Stimulated activated CD8-positive, alpha-beta memory T cell treated with anti-CD3 and anti-CD28 coated beads, Interleukin-4, amount 100 ng/mL, for 1 hour (primary cell): ENCODE measurements at places on chromosomes 6 and 20.

GRCh38 chr6:32617751-32618150, 19.5 kb upstream of the HLA-DQA1 start:
- no peak for DNase-seq

GRCh38 chr6:25553502-25553901, 98.5 kb upstream of the SCGN start:
- no peak for DNase-seq

GRCh38 chr20:2151858-2152281, 50.2 kb downstream of the STK35 start:
- no peak for DNase-seq

GRCh38 chr6:31586008-31586407, at the start of gene LST1:
TSS of gene LST1 (plus strand) at chr6:31586277. CDS start at chr6:31587300, 1,023 bp downstream.
- DNase-seq = no peak

GRCh38 chr6:31722173-31722572, 627 bp upstream of the LY6G6C start:
- no peak for DNase-seq

GRCh38 chr20:8633366-8633765, 435.5 kb upstream of the PLCB4 start:
- DNase-seq = no peak

GRCh38 chr6:32602383-32602782, 12.7 kb upstream of the HLA-DRB1 start:
- no peak for DNase-seq

GRCh38 chr20:4713401-4713800, 8.3 kb upstream of the PRND start:
- no peak for DNase-seq

DNA sequence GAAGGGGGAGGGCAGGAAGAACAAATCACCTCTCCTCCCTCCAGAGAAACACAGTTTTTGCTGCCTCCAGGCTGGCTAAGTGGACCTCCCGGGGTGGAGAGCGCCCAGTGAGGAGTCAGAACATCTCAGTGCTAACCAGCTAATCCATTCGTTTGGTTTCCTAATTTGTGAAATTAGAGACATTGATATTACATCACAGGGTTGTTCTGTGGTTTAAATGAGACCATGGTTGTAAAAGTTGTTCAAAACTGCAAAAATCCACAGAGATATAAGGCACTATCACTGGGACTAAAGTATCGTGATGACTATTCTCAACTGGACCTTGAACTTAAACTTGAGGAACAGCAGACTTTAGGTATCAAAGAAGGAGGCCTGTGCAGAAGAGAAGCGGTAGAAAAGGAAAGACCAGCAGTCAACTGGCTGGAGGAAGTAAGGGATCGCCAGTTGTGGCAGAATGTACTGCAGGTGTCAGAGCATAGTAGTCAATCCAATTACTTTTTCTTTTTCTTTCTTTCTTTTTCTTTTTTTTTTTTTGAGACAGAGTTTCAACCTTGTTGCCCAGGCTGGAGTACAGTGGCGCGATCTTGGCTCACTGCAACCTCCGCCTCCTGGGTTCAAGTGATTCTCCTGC, 33.9 kb downstream of the RIPOR2 start:
- DNase-seq = no peak

DNA sequence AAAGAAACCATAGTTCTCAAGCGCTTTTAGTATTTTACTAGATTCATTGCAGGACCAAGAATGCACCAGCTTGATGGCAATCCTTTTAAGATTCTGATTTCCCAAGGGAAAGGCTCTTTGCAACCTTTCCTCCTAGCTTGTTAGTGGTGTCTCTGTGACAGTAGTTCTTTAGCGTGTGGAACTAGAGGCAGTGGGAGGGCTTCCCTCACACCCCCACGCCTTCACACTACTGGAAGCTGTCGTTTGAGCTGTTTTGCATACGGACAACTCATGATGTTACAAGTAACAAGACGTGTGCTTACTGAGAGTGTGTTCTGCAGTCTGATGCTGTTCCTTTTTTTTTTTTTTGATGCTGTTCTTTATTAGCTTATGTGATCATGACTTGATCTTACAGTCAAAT, 34.1 kb downstream of the EYA4 start:
- no peak for DNase-seq

GRCh38 chr20:50368813-50369224, 141.4 kb upstream of the PTPN1 start:
- no peak for DNase-seq

DNA sequence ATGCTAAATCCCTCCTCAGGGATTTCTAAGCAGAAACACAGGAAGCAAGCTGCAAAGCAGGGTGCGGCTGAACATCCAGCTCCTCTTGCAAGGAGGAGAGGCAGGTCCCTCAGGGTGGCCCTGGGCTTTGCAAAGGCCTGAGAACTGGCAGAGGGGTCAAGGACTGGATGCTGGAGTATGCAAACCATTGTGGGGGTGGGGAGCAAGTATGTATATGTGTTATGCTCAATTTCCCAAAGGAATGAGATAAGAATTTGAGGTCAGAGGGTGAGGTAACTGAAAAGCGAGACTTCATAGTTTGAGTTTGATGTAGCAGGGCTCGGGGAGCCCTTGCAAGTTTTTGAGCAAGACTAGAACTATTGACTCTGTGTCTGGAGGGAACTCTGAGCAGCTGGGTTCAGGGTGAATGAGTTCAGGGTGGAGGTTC, 11.2 kb downstream of the SLC22A2 start:
- no peak for DNase-seq

DNA sequence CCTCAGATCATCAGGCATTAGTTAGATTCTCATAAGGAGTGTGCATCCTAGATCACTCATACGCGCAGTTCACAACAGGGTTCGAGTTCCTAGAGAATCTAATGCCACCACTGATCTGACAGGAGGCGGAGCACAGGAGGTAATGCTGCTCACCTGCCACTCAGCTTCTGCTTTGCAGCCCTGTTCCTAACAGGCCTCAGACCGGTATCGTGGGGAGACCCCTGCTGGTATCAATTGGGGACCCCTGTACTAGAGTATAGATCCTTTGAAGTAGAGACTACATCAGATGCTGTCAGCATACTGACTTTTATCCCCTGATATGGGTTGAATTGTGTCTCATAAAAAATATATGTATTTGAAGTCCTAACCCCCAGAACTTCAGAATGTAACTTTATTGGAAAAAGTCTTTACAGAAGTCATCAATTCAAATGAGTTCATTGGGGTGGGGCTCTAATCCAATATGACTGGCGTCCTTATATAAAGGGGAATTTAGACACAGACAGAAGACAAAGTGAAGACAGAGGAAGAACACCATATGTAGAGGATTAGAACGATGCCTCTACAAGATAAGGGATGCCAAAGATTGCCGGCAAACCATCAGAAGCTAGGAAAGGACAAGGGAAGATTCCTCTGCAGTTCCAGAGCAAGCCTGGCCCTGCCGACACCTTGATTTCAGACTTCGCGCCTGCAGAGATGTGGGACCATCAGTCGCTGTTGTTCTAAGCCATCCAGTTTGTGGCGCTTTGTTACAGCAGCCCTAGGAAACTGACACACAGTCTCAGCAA, 104.4 kb upstream of the BTBD3 start:
- no peak for DNase-seq

GRCh38 chr20:57821935-57822334, 112.1 kb upstream of the PMEPA1 start:
- DNase-seq = no peak
